Stimulated activated CD4-positive, alpha-beta T cell treated with anti-CD3 and anti-CD28 coated beads, Interleukin-1b, Interleukin-23, amount 100 ng/mL, for 1 hour (primary cell): ENCODE measurements at places on chromosomes 5 and 9.

- no peak for DNase-seq
Observed at GRCh38 chr5:78773655-78774054, 125.1 kb upstream of the LHFPL2 start.

- DNase-seq, result no peak
Observed at GRCh38 chr5:62886603-62887315, 308.1 kb downstream of the LRRC70 start.

DNA sequence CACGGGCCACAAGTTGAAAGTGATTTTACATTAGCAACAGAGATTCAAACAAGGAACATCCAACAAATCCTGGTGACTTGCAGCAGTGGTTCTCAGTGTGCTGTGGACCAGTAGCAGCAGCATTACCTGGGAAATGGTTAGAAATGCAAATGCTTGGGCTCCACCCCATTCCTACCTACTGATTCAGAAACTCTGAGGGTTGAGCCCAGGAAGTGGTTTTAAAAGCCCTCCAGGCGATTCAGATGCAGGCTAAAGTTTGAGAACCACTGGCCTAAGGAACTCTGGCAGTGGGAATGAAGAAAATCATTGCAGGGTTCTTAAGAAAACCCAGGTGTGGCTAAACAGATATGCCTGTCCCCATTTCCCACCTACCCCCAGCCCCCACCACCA is 398.8 kb downstream of the ENC1 start:
- DNase-seq, result no peak

GRCh38 chr9:99820685-99821395 is 845 bp upstream of the NR4A3 start:
- no peak for DNase-seq

DNA sequence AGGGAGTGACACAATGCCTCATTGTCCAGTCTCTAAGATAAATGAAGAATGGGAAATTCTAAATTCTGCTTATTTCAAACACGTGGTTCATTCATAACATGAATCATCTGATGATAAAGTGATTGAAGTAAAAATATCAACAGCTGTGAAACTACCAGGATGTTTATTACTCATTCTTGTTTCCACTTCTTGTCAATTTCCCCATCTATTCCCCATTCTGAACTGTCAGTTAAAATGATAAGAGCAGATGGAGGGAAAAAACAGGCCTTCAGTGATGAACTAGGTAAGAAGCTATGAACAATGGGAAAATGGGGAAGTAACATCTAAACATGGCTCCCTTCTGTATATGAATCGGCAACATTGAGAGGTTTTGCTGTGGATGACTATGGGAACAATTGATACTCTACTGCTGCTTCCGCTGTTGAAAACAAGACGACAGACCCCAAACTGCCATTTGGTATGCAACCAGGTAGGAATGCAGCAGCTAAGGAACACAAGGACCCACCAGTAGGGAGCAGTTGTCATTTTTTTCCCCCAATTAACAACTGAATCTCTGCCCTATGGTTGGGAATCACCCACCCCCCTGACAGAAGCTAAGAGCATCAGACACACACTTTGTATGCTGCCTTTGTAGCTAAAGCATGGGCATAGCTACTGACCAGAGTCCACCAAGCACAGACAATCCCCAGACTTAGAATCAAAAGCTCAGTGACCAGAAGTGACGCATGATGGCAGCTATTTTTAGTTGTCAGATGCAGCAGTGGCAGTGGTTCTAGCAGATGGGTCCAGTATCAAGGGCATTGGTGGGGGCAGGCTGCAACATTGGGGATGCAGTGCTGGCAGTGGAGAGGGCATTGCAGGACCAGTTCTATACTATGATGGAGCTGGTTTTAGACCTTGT is 52.9 kb upstream of the ZNF366 start:
- no peak for DNase-seq

DNA sequence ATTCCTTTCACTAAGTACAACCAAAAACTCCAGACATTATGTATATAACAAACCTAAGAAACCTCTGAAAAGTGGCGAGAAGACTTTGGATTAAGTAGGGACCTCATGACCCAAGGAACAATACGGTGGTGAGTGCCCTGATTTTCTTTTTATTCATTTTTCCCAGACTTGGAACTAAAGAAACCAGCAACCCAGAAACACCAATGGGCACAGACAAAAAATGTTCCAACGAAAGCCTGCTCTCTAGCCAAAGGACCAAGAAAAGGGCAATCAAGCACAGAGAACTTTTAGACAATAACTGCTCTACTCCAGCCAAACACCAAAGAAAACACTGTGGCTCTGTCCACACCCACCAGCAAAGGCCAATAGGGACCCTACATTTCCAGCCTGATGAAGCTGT is 66.2 kb upstream of the SSBP2 start:
- no peak for DNase-seq

DNA sequence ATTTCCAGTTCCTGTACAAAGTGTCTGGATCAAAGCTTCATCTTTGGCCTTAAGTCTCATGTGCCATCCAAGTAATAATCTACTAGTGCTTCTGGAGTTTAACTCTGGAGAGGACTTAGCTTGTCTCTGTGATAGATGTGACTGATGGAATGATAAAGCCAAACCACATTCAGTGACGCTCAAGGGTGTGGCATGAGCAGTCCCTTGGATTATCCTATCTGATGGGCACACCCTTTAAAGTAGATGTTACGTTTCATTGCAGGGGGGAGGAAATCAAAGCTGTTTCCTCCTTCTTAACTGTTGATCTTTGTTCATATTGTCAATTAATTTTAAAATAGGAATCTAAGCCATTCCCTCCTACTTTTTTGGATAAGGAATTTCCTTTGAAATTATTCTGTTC is 8.5 kb upstream of the EGFLAM start:
- DNase-seq, result no peak

DNA sequence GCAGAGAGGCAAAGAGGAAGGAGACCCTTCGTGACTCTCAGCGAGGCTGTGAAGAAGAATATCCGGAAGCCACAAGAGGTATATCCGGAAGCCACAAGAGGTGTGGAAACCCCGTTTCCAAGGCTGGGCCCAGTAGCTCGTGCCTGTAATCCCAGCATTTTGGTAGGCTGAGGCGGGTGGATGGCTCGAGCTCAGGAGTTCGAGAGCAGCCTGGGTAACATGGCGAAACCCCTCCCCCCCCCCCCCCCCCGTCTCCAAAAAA is 612 bp upstream of the BBLN start:
- no peak for DNase-seq

DNA sequence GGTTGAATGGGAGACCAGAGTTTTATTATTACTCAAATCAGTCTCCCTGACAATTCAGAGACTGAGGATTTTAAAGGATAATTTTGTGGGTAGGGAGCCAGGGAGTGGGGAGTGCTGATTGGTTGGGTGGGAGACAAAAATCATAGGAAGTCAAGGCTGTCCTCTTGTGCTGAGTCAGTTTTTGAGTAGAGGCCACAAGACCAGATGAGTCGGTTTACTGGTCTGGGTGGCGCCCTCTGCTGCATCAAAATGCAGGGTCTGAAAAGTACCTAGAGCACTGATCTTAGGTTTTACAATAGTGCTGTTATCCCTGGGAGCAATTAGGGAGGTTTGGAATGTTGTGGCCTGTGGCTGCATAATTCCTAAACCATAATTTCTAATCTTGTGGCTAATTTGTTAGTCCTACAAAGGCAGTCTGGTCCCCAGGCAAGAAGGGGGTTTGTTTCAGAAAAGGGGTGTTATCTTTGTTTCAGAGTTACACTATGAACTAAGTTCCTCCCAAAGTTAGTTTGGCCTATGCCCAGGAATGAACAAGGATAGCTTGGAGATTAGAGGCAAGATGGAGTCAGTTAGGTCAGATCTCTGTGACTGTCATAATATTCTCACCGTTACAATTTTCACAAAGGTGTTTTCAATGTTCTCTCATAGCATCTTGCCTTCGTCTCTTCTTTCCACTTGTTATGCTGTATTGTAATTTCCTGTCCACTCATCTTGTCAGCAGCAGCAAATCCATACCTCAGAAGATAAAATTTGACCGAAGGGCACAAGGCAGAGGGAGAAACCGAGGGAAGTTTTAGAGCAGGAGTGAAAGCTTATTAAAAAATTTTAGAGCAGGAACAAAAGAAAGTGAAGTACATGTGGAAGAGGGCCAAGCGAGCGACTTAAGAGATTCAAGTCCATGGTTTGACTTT is 59.2 kb upstream of the CLINT1 start:
- DNase-seq, result no peak

DNA sequence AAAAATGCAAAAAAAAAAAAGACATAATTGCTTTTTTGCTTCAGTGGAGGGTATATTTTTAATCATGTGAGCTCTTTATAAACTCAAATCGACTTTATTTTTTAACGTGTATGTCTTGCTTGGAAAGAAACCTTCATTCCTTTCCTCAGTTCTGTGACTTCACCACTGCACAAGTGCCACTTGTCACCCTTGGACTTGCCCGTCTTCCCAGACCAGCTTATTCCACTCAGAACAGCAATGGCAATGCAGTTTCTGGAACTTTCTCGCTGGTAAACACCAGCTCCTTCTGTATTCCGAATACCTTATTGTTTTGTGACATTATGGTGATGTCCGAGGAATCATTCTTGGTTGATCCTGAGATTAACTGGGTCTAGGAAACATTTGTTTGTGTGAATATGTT is 440.5 kb upstream of the ADAMTS16 start:
- no peak for DNase-seq

DNA sequence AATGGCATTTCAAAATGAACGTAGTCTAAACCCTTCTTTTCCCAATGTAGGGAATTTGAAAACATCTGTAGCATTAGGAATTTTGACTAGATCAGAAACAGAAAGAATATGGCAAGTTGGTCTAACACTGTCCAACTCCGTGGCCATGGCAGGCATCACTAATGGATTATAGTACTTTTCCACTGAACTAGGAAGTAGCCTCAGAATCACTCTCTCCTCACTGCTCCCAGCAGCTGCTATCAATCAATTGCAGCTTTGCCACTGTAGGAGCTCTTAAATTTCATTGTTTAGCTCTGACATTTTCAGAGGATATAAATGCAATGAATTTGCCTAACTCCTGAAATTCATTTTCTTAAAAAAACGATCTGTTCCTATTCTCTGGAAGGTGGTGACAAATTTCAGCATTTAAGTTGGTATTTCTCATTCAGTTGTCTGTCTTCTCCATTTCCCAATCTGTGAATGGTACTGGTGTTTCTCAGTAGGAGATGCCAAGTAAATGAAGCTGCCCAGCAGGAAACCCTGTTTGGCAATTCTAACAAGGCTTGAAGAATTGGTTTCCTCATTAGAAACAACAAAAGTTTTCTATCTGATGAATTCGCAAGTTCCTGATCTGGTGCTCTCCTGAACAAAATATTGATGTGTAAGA is 64.7 kb downstream of the TLR4 start:
- DNase-seq, result no peak

DNA sequence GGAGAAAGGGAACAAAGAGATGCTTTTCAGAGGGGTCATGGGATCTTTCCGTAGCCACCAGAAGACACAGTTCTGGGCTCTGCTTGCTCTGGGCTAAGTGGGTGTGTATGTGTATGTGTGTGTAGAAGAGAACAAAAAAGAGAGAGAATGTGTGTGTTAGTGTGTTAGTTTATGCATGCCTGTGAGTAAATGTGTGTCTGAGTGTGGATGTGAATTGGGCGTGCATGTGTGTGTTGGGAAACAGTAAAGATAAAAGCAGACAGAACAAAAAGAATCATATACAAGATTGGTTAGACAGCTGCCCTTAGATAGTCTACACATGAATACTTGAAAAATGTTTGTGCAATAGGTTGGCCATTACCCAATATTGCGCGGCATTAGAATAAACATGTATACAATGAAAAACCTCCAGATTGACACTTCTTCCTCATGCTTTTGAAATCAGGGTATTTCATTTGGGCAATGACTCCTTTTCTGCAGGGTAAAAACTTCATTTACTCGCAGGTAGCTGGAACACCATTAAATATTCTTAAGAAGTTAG is 36.5 kb upstream of the HSPA9 start:
- no peak for DNase-seq

DNA sequence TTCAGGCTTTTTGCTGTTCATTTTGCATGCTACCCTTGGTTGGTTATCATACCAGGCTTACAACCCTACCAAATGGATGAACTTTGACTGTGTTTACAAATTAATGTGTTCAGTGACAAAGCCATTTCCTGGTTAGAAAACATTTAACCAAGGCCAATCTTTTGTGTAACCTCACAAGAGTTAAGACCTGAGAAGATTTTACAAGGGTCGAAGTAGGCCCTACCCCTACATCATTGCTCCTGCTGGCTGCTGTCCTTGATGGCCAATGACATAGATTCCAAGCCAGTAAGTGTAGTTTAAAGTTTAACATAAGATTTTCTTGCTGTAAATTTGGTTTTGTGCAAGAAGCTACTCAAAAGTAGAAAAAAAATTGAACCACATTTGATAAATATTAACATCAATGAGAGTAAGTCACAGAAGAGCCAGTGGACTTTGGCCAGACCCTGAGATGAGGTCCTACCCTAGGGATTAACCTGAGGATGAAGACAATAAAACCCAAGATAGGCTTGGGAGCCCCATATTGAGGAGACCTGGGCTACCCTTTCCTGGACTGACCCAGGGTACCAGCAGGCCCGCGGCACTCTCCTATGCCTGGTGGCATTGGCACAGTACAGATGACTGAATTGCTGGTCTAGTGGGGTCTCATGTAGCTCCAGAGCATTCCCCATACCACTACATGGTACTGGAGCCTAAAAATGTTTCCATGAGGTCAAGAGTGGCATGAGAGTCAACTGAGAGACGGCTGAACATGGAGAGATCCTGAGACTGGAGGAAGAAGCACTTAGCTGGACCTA is 8.3 kb downstream of the C1QTNF3 start:
- no peak for DNase-seq

- DNase-seq, result no peak
Observed at GRCh38 chr5:127785098-127785927, 82.1 kb downstream of the CCDC192 start.

GRCh38 chr9:100577776-100578448 is at the start of gene CAVIN4:
Gene CAVIN4 (plus strand): TSS chr9:100578079. CDS start chr9:100578144, 65 bp downstream.
- no peak for DNase-seq

DNA sequence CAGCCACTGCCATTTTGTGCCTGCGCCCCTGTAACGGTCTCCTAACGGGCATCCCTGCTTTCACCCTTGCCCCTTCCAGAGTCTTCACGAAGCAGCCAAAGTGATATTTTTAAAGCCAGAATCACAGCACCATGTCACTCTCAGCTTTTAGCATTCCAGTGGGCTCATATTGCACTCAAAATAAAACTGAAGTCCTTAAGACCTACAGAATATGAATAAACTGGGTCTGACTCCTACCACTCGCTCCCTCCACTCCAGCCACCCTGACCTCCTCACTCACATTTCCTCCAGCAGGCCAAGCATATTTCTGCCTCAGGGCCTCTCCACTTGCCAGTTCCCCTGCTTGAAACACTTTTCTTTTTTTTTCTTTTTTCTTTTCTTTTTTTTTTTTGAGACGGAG is 2.4 kb upstream of the PDLIM7 start:
- no peak for DNase-seq

- DNase-seq, result no peak
Observed at GRCh38 chr9:34087370-34087769, 38.7 kb upstream of the UBAP2 start.

DNA sequence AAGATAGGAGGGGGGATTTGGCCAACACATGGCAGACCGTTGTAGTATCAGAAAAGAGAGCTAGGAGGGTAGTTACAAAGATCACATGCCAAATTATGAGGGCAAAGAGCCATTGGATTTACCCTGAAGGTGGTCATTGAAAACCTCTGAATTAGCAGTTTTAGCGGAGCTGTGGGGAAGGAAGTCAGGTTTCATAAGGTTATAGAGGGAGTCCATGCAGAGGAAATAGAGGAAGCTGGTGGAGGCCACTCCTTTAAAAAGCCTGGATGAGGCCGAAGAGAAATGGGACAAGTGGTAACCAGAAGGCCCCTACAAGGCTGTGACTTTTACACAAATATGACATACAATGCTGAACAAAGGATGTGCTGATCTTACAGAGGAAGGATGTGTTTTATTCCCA is 13.2 kb downstream of the DOCK8 start:
- DNase-seq, result no peak
